ENCODE measurements at places on chromosomes 2 and 18.

GRCh38 chr18:44716697-44717163 is 36.0 kb downstream of the SETBP1 start:
- DNase-seq, result no peak

- DNase-seq, result no peak
These were observed 221.8 kb downstream of the STK39 start for GRCh38 chr2:168025487-168026202.

- no peak for DNase-seq
These were observed 4.8 kb downstream of the TNFRSF11A start for GRCh38 chr18:62329691-62330454.

- DNase-seq, result no peak
These were observed 60.4 kb upstream of the RNF152 start for GRCh38 chr18:61953161-61953560.

GRCh38 chr2:106096299-106097037 is 97.6 kb downstream of the UXS1 start:
- no peak for DNase-seq

DNA sequence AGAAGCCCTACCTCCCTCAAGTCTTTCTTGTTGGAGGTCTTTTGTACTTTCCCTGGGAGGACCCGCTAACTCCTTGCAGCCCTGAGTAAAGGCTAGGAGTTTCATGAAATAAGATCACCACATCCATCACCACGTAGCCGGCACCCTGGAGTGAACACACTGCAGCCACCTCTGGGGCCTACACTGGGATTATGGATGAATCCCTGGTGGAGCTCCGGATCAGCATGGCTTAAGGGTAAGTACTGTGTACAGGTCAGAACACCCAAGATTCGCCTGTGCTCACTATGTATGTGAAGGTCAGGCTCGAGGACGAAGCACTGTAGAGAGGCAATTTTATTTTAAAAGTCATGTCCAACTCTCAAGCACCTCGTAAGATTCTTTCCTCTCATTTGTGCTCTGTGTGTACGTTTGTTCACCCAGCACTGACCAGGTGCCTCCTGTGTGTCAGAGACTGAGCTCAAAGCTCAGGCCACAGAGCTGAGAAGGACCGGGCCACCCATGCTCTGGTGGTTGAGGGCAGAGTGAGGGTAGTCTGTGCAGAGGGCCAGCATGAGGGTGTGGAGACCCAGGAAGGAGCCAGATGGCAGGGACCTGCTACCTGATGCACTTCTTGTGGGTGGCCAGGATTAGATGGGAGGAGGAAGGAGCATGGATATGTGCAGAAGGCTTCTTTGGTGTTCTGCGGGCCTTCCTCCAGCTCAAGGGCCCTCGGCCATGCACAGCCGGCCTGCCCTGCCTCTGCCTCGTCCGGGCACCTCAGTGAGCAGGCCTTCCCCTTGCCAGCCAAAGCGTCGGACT is 66.7 kb upstream of the TFCP2L1 start:
- DNase-seq, result no peak
